Large intestine (tissue), 12 donors: ENCODE measurements at places on chromosomes 2 and 18.

GRCh38 chr18:24185805-24186204 is 46.9 kb downstream of the CABYR start:
- DNase-seq = no peak

- no peak for DNase-seq
These were observed 159.1 kb upstream of the PIEZO2 start for GRCh38 chr18:11308499-11308898.

DNA sequence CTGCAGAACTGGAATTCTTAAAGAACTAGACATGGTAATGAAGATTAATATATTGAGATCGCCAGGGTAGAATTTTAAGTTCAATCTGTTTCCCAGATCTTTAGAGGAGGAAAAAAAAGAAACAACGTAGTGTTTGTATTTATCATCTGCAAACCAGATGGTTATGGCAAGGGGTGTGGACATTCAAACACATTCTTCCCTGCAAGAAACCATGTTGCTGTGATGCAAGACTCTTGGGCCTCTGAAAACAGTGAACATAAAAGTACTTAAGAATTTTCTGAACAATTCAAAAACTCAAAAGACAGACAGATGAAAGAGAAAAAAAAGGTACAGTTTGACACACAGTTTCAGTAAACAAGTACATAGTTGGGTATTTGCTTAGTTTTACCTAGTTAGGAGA is 35.6 kb downstream of the COL5A2 start:
- DNase-seq = no peak

- DNase-seq = no peak
These were observed 153.2 kb downstream of the DDX1 start for GRCh38 chr2:15744820-15745219.

- no peak for DNase-seq
These were observed 122.9 kb downstream of the TANC1 start for GRCh38 chr2:159091381-159091780.

DNA sequence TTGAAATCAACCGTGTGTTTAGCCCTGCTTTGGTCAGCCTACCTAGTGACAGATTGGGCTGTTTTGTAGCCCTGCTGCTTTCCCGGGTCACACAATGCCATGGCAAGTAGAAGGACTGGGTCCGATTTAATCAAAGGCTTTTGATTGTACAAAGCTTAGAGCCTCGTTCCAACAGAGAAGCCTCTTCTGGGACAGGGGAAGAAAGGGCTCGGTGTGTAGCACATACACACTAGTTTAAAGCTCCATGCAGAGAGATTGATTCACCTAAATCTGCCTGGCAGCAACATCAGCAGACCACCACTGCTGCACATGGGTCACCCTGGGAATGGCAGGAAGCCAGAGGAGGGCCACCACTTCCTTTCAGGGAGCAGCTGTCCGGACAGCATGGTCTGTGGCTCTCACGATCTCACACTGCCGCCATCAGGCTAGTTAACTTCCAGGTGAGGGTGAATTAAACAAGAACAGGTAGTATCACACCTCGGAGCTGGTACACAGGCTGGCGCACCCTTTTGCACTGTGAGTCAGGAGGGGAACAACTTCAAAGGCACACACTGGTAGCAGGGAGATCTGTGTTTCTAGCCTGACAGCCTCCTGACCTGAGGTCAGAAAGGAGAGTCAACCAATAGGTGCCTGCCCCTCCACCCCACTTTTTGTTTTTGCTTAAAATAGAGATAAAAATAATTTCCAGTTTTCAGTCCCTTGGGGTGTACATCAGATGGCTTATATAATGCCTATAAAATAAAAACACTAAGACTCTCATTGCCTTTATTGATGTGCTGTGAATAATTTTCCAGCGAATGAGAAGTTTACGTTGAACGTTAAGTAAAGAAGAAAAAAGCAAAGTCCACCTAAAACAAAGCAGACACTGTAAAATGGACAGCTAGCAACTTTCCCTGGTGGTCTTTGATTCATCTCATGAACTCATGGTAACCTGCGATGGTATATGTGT is 108.5 kb downstream of the CDCA7 start:
- DNase-seq = peak; percentile 70

- DNase-seq = no peak
These were observed 3.2 kb downstream of the SNED1 start for GRCh38 chr2:241001413-241002274.

DNA sequence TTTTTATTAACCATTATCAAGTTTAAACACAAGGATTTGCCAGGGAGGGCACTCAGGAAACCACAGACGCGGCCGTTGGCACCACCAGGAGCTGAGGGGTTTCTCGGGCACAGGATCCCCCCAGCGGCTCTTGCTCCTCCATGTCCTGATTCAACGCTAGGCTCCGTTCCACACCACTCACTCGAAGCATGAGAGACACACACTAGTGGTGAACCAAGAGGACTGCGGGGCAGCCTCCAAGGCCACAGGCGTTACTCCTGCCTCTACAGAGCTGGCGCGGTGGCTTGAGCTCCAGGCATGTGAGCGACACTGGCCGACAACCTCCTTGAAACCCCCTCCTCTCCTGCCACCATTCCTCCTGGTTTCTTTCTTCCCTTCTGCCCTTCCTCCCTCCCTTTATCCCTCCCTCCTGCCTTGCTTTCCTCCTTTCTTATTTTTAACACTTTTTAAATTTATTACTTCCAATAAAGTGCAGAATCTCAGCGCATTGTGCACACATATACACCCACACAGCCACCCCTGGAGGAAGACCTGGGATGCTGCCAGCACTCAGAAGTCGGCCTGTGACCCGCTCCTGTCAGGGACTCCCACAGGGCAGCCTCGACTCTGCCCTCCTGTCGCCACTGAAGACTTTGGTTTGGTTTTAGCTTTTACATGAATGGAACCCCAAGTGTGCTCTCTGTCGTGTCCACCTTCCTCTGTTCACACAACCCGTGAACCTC is 21.7 kb downstream of the COX7A2L start:
- no peak for DNase-seq

- no peak for DNase-seq
These were observed 19.9 kb upstream of the BCL2L11 start for GRCh38 chr2:111100765-111101162.

DNA sequence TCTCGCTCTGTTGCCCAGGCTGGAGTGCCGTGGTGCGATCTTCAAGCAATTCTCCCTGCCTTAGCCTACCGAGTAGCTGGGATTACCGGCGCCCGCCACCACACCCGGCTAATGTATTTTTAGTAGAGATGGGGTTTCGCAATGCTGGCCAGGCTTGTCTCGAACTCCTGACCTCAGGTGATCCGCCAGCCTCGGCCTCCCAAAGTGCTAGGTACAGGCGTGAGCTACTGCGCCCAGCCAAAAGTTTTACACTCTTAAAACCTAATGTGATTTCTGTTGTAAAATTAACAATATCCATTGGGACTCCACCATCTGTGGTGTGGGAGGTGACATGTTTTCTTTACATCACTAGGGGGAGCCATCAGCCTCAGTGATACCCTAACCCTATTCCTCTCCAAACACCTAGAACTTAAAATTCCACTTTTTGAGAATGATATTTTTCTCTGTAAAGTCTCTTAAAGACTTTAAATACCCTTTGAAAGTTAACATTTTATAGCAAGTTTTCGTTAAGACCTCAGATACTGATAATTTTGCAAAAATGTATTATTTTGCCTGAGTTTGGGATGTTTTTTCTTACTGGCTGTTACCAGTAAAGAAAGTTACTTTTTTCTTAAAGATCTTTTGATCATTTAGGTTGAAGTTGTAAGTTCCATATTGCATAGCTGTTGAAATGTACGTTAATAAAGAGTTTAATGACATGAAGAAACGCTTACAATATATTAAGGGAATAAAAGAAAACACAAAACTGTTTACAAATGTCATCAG is 11.6 kb upstream of the EIF2AK2 start:
- DNase-seq = peak; percentile 26

- DNase-seq = no peak
These were observed 655.9 kb downstream of the DCC start for GRCh38 chr18:52995875-52996274.

DNA sequence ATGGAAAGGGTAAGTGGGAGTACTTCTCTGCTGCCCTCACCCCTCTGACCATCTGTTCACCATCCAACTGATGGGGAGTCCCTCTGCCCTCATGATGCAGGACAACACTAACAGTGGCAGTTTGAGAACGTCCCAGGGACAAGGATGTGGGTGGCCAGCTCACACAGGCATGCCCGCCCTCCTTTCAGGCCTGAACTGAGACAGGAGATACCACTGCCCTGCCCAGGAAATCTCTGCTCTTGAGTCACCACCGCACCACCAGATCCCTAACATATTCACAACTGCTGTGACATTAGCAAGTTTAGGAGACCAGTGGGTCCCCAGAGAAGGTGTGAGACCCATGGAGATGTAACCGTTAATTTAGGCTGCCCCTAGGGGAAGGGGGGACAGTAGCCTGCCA is 66.2 kb downstream of the TRAPPC8 start:
- no peak for DNase-seq

GRCh38 chr2:6675791-6676190 is 189.9 kb downstream of the CMPK2 start:
- peak; percentile 31 for DNase-seq
